ENCODE measurements at places on chromosomes 2 and 18. TPM values are rescaled to one million over a fixed set of nuclear protein-coding genes. Genes with fewer than 3 reads are reported as not detected.

DNA sequence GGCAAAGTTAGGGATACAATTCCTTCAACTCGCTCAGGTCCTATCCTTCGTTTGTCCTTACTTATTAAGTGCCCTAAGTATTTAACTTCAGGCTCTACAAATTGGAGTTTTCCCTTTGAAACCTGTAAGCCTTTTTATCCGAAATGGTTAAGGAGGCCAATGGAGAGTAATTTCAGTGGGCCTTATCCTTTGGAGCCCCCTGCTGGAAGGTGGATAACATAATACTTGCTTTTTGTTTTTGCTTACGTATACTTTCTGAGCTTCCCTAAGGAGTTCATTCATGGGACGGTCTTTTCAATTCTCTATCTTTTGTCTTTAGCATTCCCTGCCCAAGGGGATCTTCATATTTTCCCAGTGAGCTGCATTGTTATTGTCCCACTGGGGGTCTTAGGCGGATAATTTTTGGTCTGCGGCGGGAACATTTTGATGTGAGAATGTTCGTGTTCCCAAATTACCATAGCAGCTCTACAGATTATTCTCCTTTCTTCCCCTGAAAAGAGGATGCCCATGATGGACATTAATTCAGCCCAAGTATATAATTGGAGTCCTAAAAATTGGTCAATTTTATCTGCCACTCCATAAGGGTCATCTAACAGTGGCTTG lies 34.4 kb upstream of the TRAPPC8 start:
- no peak for DNase-seq

DNA sequence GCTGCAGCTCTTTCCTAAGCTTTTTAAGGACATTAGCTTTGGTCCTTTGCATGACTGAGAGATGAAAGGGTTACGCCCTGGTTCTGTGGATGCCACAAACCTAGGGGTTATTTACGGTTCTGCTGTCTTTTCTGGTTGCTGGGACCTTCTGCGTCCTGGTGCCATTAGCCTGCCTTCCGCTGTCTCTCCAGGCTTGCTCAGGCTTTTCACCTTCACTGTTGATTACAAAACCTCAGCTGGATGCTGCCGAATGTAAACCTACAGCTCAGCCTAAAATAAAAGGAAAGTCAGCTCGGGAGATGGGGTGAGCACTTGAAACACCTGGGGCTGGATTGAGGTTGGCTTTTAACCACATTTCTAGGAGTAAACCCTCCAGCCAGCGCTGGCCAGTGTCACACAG lies 130.9 kb upstream of the ARHGAP28 start:
- no peak for DNase-seq

DNA sequence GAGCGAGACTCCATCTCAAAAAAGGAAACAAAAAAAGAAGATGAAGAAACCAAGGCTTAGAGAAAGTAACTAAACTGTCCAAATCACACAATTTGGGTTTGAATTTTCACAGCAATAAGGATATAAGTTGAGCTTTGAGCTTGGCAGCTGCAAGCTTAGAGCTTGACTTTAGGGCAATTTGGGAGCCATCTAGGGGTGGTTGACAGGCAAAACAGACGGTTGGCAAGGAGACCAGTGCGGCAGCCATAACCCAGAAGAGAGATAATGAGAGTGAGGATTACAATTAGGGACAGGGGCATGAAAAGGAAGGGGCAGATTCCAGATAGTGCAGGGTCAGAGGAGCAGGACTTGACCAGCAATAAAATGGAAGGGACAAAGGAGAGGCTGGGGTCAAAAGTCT lies 382.2 kb upstream of the HNRNPA3 start:
- no peak for DNase-seq

DNA sequence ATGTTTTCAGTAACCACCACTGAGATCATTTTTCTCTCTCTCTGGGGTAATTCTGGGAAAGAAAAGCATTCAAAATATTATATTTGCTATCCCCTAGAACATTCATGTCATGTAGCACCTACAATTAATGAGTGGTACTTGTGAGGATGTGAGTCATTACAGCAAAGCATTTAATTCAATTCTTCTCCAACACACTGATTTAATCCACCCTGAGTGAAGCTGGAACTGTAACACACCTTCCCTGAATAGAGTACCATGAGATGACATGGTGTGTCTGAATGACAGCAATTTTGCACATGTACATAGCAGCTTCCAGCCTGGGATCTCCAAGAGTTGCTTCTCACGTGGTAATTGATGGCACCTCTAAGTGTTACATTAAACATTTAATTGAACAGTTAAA lies 207.1 kb upstream of the SLC14A2 start:
- no peak for DNase-seq

GRCh38 chr2:124254621-124255020 lies 229.5 kb downstream of the CNTNAP5 start:
- no peak for DNase-seq

GRCh38 chr2:62471816-62472215 lies 34.2 kb downstream of the TMEM17 start:
- DNase-seq, result peak; percentile 79

GRCh38 chr18:9403795-9404564 lies 69.4 kb downstream of the TWSG1 start:
- no peak for DNase-seq

C1GALT1C1L gene
- polyA plus RNA-seq, result 1.3 TPM

CERKL gene
- 9.2 TPM for polyA plus RNA-seq

CAPN13 gene
- polyA plus RNA-seq, result 0.31 TPM
